ENCODE measurements at places on chromosomes 1 and 21.

GRCh38 chr1:228315484-228315944, 91.1 kb downstream of the TRIM11 start:
- DNase-seq = no peak

- DNase-seq = no peak
Observed at GRCh38 chr1:199472018-199472417, 555.5 kb upstream of the NR5A2 start.

DNA sequence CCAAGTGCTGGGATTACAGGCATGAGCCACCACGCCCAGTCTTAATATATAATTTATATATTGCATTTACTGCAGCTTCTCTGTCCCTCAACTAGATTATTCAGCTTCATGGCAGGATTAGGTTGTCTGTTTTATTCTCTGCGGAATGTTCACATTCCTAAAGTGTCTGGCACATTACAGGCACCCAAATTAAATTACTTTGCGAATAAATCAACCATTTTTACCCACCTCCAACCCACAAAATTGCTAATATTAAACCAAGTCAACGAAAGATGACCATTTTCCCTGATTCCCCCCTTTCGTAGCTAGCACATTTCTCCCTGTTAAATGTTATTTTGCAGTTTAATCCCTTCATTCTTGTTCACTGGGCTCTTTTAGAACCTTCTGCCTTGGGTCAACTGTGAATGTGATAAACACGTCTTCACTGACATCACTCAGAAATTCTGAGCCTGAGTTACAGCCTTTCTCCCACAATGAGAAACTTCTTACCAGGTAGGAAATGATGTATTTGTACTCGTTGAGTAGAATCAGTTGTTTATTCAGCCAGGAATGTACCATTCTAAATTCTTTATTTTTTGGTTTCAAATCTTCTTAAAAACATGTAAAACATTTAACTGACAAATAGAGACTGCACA, 35.9 kb downstream of the THAP3 start:
- no peak for DNase-seq

DNA sequence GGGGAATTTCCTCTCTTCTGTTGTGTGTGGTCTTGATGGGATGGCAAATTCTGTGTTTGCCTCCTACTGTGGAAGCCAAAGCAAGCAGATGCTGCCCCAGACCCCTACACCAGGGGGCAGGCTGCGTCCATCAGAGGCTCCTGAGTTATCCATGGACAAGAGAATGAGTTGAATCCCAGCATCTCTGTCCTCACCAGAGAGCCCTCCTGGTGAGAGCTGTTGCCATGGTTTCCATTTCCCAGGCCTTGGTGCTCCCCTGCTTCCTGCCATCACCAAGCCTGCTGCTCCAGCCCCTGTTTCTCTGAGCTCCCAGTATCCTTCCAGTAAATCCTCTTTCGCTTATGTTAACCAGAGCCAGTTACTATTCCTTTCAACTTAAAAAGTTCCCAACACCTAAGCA, 20.4 kb upstream of the GNG12 start:
- no peak for DNase-seq

DNA sequence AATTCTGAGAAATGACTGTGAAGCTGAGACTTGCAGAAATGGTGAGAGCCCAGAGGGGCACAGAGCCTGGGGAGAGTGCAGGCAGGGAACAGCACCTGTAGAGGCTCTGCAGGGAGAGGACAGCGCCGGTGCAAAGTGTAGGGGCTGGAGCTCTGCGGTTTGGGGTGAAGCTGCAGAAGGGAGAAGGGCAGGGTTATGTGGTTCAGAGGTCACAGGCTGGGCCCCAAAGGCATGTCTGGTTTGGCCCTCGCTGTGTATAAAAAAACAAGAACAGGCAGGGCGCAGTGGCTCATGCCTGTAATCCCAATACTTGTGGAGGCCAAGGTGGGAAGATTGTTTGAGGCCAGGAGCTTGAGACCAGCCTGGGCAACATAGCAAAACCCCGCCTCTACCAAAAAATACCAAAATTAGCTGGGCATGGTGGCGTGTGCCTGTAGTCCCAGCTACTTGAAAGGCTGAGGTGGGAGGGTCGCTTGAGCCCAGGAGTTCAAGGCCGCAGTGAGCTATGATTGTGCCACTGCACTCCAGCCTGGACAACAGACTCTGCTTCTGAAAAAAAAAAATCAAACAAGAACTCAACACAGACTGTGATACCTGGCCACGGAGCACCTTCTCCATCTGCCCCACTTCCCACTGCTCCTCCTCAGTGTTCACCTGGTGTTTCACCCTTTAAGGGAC, 29.1 kb downstream of the SERINC2 start:
- no peak for DNase-seq

DNA sequence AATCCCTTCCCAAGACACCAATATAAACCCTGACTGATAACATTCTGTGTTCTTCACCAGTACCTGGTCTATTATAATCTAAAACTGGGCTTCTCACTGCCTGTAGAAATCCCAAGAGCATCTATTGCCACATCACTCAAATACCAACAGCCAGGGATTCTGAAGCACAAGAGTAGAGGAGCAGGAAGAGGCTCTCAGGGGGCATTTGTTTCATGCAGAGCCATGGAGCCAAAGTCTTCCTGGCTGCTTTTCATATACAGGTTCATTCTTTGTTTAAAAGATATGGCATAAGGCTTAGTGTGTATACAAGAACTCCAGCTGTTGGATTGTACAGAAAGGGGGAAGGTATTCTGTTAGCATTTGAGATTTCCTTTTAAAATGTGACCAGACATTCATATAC, 38.2 kb upstream of the USH2A start:
- DNase-seq = no peak

- no peak for DNase-seq
Observed at GRCh38 chr1:112985123-112985522, 29.1 kb upstream of the SLC16A1 start.

DNA sequence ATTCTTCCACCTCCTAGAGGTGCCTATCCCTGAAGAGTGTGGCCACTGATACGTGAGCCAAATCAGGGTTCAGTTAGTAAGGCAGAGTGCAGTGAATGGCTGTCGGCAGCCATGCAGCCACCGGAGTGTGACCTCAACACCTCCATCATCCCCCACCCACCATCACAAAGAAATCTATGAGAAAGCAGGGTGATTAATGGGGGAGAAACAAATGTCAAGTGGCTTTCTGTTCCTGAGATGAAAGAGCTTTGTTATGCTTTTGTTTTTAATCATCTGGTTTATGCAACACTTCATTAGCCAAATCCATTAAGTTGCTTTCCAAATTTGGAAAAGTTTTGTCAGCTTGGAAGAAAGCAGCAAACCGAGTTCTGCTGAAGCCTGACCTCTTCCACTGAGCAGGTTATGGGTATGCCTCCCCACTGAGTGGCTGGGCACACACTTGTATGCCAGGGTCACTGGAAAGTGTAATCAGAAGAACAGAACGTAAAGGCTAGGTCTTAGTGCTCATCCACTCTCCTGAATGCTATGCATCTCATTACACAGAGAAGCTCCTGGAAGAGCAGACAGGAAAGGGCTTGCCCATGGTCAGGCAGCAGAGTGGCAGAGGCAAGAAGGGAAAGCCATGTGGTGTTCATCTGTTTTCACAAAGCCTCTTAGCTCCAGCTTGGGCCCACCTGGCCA, 57.1 kb upstream of the ATP1B1 start:
- DNase-seq = no peak

DNA sequence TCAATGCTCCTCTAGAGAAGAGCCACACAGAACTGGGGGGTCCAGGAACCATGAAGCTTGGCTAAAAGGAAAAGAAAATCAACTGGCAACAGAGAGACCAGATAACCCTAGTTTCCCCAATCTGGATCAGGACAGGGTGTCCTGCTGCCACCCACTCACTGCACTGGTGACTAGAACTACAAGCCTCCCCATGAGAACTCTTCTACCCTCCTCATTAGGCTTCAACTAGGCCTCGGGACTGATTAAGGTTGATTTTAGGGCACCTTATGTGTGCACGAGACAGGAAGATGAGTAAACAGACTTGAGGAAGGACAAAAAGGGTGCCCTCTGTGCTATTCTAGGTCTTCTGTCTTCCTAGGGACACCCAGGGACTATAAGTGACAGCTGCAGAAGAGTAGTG, 2.3 kb upstream of the SF3B4 start:
- no peak for DNase-seq

DNA sequence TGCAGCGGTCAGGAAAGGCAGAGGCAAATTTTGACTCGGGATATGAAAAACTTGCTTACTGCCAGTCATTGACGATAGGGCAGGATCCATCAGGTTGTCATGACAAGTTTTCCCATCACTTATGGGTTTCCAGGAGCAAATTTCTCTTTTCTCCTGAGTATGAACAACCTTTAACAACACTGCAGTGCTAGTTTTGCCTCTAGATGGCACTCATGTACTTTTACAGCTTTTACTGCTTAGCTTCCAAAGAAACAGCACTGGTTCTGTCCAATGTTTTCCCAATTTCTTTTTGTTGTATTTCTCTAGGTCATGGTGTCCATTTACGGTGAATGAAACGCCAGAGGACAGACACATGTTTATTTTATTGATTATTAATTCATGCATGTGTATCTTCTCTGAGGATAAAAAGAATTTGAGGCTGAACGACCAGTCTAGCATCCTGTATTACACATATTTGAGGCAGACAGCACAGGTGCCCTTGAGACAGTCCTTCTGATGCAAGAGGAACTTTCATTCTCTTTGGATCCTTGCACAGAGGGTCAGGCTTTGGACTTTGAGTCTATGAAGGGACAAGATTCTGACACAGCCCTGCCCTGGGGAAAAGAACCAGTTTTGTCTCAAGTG, 112.3 kb upstream of the TRABD2B start:
- no peak for DNase-seq
